ENCODE measurements at places on chromosomes 6 and 20. TPM values are rescaled to one million over a fixed set of nuclear protein-coding genes. Genes with fewer than 3 reads are reported as not detected.

Gene COL9A3
- not detected for total RNA-seq

Gene ESR1
- 7.6 TPM for total RNA-seq

Gene IL17F
- not detected for total RNA-seq

Gene TFAP2A
- total RNA-seq = 0.14 TPM

Gene C20orf144
- total RNA-seq = 0.18 TPM

Gene VTA1
- 40.5 TPM for total RNA-seq

Gene ZNF311
- 0.31 TPM for total RNA-seq

Gene BTBD9
- total RNA-seq = 15.7 TPM

Gene MCM3
- total RNA-seq = 126 TPM

Gene SNX21
- total RNA-seq = 0.70 TPM

Gene MRPL14
- total RNA-seq = 49.2 TPM

Gene PRKN
- 0.31 TPM for total RNA-seq

Gene BTNL2
- not detected for total RNA-seq

Gene FOXS1
- not detected for total RNA-seq
